ENCODE measurements at places on chromosomes 5 and 9. TPM values are rescaled to one million over a fixed set of nuclear protein-coding genes. Genes with fewer than 3 reads are reported as not detected.

Gene PCAT7
- 0.40 TPM for polyA plus RNA-seq

Gene PCDHA13
- polyA plus RNA-seq = not detected

Gene MARCOL
- polyA plus RNA-seq = not detected

DNA sequence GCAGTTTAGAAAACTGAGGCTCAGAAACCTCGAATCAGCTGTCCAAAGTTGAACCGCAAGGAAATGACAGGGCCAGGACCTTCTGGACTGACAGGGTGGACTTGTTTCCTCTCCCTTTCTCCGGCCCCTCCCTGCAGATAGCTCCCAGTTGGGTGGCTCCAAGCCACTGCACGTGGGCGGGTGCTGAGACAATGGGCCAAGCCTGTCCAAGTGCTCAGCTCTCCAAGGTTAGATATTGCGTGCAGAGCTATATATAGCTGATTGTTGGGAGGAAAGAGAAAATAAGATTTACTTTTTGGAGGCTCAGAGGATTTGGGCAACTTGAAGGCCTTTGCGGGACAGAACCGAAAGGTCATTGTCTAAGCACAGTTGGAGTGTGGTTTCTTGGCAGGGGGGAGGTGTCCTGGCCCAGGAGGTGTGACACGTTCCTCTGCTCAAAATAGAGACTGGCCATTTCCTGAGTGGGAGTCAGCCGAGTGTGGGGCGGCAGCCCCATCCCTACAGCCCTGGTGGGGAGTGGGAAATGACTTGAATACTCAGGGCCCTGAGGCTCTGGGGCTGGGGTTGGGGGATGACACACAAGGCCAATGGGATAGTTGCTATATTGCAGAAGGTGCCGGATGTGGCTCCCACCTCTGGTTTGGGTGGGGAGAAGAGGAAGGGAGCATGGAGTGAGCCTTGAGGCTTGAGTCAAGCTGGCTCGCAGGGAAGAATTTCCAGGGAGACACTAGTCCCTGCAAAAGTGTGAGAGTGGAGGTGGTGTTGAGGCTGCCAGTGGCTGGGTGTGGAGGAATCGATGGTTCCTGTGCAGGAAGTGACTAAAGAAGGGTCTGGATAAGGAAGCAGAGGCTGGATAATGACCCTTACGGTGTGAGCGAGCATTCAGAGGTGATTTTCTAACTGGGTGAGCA is 44.4 kb upstream of the SMAD5 start:
- no peak for DNase-seq

- peak; percentile 85 for DNase-seq
Observed at GRCh38 chr5:93607367-93608258, 24.6 kb downstream of the NR2F1 start.

DNA sequence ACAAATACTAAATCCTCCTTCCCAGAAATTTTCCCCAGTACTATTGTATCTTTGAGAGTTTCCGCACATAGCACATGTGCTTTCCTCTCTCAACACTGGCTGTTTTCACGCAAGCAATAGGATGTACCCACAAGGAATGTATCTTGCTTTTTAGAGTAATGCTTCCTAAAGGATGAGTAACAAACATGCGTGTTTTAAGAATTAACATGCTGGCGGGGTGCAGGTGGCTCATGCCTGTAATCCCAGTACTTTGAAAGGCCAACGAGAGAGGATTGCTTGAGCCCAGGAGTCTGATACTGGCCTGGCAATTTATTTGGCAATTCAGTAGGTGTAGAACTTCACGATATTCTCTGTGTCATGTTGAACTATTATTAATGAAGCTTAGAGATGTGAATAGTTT is 4.6 kb downstream of the RUFY1 start:
- DNase-seq = no peak

DNA sequence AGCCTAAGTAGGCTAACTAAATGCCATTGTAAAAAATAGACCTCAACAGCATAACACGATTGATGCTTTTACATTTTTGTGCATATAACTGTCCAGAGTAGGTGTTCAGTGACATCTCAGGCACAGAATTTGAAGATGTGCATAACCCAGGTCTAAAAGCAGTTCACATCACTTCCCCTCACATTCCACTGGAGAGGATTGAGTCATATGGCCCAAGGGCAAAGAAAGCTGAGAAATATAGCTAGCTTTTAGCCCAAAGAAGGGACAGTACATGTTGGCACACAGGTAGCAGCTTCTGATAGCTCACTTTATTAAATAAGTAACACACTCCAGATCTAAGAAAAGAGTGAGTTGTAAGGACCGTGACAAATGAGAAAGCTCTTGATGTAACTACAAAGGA is 2259.5 kb upstream of the WWC1 start:
- no peak for DNase-seq

- DNase-seq = no peak
Observed at GRCh38 chr9:134598884-134599245, 42.7 kb upstream of the COL5A1 start.

DNA sequence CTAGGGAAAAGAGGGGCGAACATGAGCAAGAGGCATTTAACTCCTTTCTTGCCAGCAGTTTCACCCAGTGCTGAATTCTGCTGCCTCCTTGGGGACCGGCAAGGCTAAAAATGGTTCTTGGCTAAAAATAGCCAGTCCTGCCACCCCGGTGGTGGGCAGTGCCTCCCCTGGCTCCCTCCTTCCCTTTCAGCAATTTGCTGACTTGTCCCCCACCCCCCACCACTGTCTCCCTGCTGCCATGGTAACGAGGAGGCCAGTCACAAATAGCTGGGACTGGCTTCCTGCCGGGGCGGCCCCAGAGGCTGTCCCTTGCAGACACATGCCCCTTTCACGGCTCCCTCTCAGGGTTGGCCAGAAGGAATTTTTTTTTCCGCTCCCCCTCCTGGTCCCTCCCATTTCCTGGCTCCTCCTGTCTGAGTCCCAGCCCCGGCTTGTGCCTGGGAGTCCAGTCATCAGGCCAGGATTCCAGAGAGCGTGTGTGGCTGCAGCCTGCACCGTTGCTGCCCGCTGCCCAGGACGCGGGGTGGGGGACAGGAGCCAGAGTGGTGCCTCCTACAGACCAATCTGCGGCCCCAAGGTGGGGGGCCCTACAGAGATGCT is 130.3 kb downstream of the RGS3 start:
- peak; percentile 99 for DNase-seq

DNA sequence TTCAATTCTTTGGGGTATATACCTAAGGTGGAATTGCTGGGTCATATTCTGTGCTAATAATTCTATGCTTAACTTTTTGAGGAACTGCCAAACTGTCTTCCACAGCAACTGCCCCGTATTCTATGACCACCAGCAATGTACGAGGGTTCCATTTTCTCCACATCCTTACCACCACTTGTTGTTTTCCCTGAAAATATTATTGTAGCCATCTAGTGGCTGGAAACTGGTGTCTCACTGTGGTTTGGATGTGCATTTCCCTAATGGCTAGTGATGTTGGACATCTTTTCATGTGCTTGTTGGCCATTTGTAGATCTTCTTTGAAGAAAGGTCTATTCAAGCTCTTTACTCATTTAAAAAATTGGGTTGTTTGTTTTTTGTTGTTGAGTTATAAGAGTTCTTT is 30.7 kb downstream of the MSX2 start:
- DNase-seq = no peak

- DNase-seq = no peak
Observed at GRCh38 chr9:116868201-116868600, 181.1 kb downstream of the TRIM32 start.

Data from left kidney (tissue), 8 donors.